ENCODE measurements at places on chromosomes 4 and X.

GRCh38 chr4:8837181-8837841, 34.3 kb downstream of the HMX1 start:
- no peak for DNase-seq

- DNase-seq: no peak
Measured at GRCh38 chr4:186740822-186741221, 17.2 kb upstream of the FAT1 start.

DNA sequence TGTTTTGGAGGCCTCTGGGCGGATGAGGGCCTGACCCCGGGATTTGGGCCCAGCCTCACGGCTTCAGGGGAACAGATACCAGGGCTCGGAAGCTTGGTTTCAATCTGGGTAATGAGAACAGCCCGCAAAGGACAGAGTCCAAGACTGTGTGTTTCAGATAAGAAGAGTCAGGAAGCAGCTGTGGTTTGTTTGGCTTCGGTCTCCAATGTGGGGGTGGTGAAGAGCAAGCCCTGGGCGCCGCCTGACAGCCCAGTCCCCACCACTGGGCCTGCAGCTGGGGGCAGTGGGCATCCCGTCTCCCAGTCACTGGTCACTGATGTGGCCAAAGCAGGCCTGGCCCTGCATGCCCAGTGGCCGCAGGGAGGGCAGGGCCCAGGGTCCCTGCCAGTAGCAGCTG, 9.1 kb downstream of the WFS1 start:
- no peak for DNase-seq

DNA sequence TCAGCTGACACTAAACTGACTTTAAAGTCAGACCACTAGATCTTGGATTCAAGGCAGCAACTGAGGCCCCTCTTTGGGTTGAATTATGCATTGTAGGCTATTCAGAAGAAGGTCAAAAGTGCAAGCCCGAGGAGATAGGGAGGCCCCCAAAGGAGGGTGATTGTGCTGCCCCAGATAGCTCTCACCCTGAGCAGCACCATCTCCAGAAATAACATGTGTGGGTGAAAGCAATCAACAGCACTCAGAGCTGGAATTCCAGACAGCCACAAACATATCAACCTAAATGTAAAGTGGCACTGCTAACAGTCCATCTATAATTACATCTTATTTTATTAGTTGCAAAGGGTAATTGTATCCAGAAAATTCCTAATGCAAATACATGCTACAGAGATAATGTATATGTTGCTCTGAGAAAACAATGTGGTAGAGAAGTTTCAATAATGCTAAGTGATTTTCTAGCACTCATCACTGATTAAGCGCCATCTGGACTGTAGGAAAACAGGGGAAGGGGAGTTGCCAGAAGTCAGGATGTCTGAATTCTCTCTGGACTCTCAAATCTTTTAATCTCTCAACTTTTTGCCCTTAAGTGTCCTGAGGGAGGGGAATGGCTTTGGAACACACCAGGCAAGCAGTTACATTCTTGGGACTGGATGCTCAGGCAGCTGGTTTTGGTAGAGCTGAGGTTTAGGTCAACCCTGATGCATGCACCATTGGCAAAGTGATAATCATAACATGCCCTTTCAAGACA, 61.8 kb upstream of the SFRP2 start:
- DNase-seq: no peak

DNA sequence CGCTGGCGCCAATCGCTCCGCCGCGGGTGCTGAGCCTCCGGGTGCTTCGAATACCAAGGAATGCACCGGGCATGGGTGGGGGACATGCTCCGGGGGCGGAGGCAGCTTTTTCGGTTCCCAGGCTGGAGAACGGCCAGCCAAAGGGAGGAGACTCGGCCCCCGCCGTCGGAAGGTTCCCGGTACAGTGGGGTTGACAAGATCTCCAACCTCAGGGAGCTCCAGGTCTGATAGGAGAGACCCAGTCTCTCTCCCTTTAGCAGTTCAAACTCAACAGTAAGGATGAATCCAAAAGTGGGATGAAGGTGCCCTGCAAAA, 29.1 kb upstream of the BCORL1 start:
- no peak for DNase-seq

GRCh38 chrX:2595258-2595657, 94.5 kb upstream of the DHRSX start:
- no peak for DNase-seq
